ENCODE measurements at places on chromosomes 5 and 9.

DNA sequence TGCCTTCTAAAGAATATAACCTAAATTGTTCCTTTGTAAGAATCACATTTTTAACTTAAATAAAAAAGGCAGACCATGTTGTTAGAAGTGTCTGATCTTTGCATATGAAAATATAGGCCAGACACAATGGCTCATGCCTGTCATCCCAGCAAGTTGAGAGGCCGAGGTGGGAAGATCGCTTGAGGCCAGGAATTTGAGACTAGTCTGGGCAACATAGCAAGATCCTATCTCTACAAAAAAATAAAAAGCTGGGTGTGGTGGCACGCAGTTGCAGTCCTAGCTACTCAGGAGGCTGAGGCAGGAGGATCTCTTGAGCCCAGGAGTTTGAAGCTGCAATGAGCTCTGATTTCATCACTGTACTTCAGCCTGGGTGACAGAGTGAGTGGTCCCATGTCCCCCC is 37.3 kb downstream of the TRIO start:
- DNase-seq: no peak

DNA sequence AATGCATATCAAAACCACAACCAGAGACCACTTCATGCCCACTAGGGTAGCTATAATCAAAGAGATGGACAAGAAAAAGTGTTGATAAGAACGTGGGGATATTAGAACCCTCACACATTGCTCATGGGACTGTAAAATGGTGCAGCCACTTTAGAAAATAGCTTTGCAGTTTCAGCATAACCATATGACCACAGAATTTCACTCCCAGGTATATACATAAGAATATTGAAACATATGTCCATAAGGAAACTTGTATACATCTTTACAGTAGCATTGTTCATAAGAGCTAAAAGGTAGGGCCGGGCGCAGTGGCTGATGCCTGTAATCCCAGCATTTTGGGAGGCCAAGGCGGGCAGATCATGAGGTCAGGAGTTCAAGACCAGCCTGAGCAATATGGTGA is 56.4 kb downstream of the S1PR3 start:
- no peak for DNase-seq

GRCh38 chr5:139882316-139882715 is 86.7 kb downstream of the PSD2 start:
- DNase-seq: no peak

DNA sequence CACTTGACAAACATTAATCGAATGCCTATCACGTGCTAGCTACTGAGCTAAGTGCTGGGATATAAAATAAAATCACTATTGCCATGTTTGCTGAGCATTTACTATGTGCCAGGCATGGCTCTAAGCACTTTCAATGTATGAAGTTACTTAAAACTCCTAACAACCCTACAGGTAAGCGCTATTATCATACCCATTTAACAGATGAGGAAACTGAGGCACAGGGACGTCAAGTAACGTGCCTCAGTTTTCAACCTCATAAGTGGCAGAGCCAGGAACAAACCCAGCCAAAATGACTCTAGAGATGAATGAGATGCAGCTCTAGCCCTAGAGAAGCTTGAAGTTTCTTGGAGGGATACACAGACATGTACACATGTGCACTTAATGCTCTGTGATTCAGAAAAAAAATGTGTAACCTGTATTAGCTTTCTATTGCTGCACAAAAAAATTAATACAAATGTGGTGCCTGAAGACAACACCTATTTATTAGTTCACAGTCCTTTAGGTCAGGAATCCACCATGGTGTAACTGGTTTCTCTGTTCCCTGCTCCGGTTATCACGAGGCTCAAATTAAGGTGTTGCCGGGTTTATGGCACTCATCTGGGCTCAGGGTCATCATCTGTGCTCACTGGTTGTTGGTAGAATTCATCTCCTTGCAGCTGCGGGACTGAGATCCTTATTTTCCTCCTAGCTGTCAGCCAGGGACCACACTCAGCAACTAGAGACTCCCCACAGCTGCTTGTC is 33.7 kb downstream of the TTLL11 start:
- no peak for DNase-seq

GRCh38 chr5:178296066-178296465 is 63.5 kb upstream of the PHYKPL start:
- DNase-seq: no peak

- DNase-seq: no peak
These were observed 97.4 kb upstream of the RAPGEF1 start for GRCh38 chr9:131837316-131837715.

DNA sequence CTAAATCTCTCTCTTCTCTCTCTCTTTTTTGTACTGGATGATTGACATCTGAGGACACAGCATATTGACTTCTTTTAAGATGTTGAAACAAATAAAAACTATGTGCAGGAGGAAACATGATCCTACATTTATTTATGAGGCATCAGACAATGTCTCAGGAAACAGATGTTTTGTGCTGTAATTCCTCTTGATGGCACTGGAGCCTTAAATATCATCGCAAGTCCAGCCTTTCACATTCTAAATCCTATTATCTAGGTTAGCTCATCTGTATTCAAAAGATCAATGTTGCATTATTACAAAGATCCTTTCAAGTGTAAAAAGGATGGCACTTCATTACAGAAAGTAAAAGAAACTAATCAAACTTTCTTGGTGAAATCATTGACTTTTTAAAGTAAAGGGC is 63.9 kb downstream of the MAT2B start:
- DNase-seq: no peak

DNA sequence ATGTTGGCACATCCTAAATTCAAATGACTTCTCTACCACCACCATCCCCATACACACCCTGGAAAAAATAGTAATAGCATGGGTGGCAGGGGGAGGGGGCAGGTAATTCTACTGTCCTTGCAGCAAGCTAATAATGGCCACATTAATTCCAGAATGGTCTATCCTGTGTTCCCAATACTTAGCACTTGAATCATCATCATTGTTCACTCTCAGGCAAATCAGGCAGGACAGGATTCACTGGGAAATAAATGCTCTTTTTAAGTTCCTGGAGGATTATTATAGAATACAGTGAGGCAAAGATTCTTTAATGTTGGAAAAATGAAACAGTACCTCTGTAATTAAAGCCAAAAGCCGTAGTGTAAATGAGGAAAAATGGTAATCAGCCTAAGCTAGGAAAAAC is 254.5 kb downstream of the ARRDC3 start:
- no peak for DNase-seq
